T-helper 22 cell (primary cell): ENCODE measurements at places on chromosomes 4 and X.

DNA sequence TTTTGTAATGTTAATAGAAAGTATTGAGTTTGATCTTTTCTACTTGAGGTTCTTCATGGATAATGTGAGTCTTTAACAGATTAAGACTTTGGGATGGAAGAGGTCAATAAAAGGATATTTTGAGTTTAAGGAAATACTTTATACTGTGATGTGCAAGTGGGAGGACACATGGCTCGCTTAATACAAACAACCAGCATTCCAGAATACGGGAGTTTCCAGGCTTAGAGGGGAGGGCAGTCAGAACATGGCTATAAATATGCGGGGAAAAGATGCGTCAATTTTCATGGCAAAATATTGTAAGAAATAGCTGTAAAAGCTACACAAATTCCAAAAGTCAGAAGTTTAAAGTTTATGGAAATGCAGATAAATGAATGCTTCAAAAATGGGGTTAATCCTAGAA lies 192.3 kb downstream of the AASDH start:
- no peak for DNase-seq

- DNase-seq: no peak
Measured at GRCh38 chr4:5711479-5712184, 631 bp downstream of the EVC start.

- no peak for DNase-seq
Measured at GRCh38 chr4:139229534-139230039, 50.4 kb downstream of the MGARP start.

GRCh38 chrX:41563876-41564275 lies 116.7 kb downstream of the NYX start:
- DNase-seq: no peak

GRCh38 chr4:151753056-151753455 lies 7.8 kb downstream of the GATB start:
- DNase-seq: no peak

- no peak for DNase-seq
Measured at GRCh38 chr4:54277691-54278090, 48.6 kb downstream of the PDGFRA start.

GRCh38 chr4:88006956-88007303 lies 505 bp upstream of the PKD2 start:
- no peak for DNase-seq

- DNase-seq: no peak
Measured at GRCh38 chr4:184563621-184564020, 85.6 kb downstream of the CASP3 start.

DNA sequence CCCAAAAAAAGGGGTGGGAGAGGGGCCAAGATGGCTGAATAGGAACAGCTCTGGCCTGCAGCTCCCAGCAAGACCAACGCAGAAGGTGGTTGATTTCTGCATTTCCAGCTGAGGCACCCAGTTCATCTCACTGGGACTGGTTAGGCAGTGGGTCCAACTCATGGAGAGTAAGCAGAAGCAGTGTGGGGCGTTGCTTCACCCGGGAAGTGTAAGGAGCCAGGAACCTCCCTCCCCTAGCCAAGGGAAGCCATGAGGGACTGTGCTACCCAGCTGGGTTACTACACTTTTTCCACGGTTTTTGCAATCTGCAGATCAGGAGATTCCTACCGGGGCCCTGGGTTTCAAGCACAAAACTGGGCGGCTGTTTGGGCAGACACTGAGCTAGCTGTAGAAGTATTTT lies 13.9 kb upstream of the OCIAD1 start:
- no peak for DNase-seq

DNA sequence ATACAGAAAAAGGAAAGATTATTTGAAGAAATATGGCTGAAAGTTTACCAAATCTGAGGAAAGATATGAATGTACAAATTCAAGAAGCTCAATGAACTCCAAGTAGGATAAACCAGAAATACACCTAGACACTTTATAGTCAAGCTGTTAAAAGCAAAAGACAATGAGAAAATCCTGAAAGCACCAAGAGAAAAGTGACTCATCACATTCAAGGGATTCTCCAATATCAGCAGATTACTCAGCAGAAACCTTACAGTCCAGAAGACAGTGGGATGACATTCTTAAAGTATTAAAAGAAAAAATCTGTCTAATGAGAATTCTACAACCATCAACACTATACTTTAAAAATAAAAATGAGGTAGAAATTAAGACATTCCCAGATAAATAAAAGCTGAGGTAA lies 223.8 kb upstream of the ZCCHC13 start:
- DNase-seq: no peak
